ENCODE measurements at places on chromosomes 1 and 21.

- no peak for DNase-seq
Measured at GRCh38 chr1:54816130-54816529, 15.0 kb upstream of the TTC22 start.

- DNase-seq = peak; percentile 36
Measured at GRCh38 chr1:119981986-119982815, 85.9 kb upstream of the ADAM30 start.

DNA sequence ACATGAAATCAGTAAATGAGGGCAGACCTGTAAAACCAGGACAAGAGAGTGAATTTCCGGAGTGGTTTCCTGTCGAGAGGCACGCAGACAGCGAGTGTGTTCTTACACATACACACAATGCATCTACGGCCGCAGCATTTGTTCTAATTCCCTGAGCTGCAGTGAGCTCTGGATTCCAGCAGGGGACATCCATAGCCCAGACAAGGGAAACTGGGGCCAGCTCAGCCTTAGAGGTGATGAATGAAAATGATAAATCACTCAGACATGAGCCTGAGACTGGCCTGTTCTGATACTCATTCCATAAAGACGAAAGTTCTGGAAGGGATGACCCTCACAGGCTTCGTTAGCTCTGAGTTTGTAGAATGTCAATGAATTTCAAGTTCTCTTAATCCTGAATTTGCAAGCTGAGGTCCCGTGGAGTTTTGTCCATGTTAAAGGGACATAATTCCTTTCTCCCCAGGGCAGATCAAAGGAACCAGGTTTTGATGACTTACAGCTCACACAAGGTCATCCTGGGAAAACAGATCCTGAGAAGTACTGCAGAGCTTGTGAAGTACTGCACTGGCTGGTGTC, 207.9 kb upstream of the C1orf87 start:
- peak; percentile 72 for DNase-seq

DNA sequence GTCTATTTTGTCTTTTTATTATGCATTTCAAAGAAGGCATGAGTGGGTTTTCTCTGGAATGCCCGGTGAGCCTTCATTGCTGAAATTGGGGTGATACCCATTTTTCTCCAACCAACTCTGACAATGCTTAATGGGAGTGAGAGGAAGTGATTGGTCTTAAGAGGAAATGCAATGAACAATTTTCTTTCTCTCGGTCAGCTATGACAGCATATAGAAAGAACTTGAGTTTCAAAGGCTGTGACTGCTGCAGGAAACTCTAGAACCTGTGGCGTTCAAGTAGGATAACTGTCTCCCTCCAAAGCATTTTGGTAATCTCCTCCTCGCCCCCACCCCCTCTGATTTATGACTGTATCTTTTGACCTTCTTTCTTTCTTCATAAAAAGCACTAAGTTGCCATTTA, 155.9 kb downstream of the LYPLAL1 start:
- no peak for DNase-seq

- DNase-seq = no peak
Measured at GRCh38 chr1:77081834-77082233, 137.4 kb downstream of the PIGK start.

DNA sequence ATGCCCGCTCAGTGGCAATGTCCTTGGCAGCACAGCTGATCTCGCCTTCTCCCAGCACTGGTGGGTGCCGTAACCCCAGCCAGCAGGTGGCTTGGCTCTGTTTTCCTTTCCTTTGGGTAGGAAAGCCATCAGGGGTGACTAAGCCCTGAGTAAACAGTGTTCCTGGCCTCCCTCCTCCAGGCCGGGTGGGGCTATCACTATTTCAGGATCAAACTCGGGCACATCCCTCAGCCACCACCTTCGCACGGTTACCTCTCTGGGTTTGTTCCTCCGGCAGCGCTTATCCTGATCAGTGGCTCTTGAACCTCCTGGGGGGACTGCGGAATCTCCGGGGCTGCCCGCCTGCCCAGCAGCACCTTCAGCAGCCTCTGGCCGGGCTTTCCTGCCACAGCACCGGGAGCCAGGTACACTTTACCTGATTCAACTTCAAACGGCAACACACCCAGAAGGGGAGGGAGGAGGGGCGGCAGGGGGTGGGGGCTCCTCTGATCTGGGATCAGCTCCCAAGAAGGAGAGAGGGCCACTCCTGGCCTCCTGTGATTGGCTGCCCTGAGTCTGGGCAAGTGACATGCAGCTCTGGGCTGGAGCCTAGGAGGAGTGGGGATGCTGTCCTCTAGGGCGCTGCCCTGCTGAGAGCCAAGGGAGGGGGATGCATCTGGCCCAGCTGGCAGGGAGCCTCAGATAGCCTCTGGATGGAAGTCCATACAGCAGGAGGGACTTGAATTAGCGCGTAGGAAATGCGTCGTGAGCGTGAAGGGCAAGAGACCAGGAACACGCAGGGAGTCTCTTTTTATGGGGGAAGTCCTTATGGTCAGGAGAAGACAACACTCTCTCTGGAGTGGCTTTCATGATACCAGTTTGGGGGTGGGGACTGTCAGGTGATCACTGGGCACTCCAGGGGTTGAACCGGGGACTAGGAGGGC, at the start of gene ASCL5:
Gene ASCL5 (minus strand): TSS at position 353 of the 923 bp plus-strand sequence. CDS start 11,812 bp downstream, outside the sequence.
- DNase-seq = no peak

- no peak for DNase-seq
Measured at GRCh38 chr1:22237433-22238093, 94.7 kb upstream of the WNT4 start.

DNA sequence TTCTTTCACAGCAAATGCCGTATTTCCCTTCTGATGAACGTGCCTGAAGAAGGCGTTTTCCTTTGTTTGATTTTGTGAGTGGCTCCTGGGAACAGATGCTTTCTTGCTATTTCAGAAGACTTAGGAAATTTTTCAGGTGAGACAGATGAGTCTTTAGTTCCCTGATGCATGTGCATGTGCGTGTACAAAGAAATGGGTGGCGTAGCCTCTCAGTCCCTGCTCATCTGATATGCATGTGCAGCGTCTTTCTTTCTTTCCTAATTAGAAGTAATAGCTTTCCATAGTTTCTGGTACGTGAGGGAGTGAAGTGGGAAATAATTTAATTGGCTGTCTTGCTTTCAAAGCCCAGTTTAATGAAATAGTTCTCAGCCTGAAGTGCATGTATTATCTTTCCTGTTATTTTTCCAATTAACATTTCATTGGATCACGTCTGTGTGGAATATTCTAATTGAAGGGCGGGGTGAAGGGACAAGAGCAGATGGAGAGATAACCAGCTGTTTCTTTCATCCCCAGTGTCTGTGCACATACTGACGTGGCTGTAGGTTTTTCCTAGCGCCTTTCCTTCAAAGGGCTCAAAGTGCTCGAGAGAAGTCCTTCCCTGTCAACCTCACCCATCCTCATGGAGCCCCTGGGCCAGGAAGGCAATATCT, 104.3 kb downstream of the FAM78B start:
- no peak for DNase-seq

DNA sequence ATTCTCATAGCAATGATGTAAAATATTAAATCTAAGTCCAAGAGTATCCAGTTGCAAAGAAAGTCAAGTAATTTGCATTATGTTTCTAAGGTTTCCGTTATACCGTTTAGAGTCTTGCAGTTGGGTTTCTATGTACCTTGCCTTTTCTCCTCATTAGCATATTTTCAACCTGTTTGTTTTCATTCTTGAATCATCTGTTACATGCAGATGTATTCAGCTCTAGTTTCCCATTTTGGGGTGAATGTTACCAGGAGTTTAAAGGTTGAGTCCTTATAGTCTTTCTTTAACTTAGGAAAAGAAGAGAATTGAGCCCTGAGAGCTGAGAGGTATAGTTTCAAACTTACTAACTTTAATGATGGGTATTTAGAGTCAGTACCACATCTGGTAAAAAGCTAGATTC, 139.9 kb downstream of the NFIA start:
- no peak for DNase-seq

GRCh38 chr21:35119501-35120047, 70.5 kb upstream of the RUNX1 start:
- DNase-seq = no peak

DNA sequence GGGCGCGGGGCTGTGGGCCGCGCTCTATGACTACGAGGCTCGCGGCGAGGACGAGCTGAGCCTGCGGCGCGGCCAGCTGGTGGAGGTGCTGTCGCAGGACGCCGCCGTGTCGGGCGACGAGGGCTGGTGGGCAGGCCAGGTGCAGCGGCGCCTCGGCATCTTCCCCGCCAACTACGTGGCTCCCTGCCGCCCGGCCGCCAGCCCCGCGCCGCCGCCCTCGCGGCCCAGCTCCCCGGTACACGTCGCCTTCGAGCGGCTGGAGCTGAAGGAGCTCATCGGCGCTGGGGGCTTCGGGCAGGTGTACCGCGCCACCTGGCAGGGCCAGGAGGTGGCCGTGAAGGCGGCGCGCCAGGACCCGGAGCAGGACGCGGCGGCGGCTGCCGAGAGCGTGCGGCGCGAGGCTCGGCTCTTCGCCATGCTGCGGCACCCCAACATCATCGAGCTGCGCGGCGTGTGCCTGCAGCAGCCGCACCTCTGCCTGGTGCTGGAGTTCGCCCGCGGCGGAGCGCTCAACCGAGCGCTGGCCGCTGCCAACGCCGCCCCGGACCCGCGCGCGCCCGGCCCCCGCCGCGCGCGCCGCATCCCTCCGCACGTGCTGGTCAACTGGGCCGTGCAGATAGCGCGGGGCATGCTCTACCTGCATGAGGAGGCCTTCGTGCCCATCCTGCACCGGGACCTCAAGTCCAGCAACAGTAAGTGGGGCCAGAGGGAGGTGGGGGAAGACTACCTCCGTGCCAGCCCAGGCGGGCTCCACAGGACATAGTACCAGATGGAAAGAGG, 808 bp downstream of the MAP3K21 start:
- DNase-seq = peak; percentile 62

DNA sequence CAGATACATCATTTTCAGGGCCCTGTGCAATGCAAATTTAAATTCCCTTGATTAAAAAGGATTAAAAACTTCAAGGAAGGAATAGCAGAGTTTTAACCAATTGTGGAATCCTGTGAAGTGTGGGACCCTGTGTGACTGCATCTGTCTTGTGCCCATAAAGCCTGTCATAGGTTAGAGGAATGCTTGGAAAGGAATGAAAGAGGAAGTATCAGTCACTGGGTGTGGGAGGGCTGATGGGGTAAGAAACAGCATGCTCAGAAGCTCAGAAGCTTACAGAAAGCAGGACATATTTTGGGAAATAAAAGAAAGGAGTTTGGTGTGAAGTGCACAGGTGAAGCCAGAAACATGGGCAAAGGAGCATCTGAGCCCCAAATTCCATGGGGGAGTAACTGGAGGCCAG, 150.8 kb upstream of the ETV3 start:
- peak; percentile 44 for DNase-seq

DNA sequence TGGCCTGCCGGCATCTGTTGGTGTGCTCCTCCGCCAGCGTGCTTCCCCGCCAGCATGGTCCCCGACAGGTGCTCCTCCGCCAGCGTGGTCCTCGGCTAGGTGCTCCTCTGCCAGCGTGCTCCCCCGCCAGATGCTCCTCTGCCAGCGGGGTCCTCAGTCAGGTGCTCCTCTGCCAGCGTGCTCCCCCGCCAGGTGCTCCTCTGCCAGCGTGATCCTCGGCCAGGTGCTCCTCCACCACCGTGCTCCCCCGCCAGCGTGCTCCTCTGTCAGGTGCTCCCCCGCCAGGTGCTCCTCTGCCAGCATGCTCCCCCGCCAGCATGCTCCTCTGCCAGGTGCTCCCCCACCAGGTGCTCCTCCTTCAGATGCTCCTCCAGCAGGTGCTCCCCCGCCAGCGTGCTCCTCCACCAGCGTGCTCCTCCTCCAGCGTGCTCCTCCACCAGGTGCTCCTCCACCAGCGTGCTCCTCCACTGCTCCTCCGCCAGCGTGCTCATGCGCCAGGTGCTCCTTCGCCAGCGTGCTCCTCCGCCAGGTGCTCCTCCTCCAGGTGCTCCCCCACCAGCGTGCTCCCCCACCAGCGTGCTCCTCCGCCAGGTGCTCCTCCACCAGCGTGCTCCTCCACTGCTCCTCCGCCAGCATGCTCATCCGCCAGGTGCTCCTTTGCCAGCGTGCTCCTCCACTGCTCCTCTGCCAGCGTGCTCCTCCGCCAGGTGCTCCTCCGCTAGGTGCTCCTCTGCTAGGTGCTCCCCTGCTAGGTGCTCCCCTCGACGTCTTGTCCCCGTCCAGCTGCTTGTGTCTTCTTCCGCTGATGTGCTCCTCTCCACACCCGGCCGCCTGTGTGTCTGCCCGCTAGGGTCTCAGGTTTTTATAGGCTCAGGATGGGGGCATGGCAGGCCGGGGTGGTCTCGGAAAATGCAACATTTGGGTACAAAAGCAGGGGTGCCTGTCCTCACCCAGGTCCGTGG, 223.0 kb downstream of the NRIP1 start:
- DNase-seq = no peak

DNA sequence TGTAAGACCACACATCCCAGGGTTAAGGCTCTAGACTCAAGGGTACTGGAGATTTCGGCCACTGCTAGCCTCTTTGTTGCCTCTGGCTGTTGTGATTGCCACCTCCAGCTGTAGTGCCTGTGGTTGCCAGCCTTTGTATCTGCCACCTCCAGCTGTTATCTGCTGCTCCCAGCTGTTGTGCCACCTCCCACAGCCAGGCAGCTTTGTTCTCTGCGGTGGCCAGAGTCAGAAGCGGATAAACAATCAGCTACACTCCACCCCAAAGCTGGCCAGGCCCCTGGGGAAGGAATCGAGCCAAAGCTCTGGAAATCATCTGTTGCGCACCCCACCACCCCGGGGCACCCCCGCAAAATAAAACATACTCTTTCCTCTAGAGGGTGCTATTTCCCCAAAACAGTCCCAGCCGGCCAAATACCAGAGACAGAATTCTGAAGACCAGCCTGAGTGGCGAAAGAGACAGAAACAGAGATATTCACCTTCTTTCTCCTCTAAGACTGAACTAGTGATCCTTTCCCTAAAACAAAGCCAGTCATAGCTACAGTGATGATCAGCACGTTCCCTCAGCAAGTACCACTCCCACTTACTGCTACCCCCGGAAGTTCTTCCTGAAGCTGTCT, 14.8 kb upstream of the PIGM start:
- peak; percentile 96 for DNase-seq

DNA sequence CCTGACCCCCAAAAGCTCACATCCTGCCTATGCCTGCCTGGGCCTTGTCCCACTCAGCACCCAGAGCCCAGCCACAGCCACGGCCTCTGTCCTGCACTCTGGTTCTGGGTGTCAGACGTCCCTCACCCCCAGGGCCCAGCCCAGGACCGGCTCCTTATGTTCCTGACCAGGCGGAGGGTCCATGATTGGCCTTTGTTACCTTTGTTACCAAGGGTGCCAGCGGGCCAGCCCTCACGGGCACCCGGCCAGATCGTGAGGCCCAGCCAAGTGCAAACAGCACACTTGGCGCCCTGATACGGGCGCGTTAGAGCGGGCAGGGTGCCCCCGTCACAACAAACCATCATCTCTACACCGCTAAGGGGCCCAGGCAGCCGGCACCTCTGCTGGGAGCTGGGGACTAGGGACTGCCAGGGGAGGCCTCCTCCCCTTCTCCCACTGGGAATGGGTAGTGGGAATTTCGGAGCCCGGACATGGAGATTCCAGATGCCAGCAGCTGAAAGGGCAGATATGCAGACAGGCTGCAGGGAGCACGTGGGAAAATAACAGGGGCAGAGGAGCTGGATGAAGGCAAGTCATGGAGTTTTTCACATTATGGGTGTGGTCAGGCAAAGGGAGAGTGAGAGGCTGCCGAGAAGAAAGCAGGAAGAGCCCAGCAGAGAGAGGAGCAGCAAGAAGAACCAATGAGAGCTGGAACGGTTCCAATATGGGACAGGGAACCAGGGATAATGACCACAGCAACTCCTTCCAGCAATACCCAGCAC, 22.1 kb downstream of the HSPG2 start:
- DNase-seq = no peak

GRCh38 chr1:67150931-67151330, 15.3 kb upstream of the IL23R start:
- no peak for DNase-seq

GRCh38 chr1:118306851-118307250, 121.8 kb upstream of the SPAG17 start:
- no peak for DNase-seq

GRCh38 chr1:68963353-68963752, 466.5 kb upstream of the DEPDC1 start:
- no peak for DNase-seq

Measured in common myeloid progenitor, CD34-positive (primary cell).